Stimulated activated CD4-positive, alpha-beta T cell treated with anti-CD3 and anti-CD28 coated beads, Interleukin-1b, Interleukin-23, amount 100 ng/mL, for 1 hour (primary cell): ENCODE measurements at places on chromosomes 2 and 18.

GRCh38 chr2:97701851-97702465 is 11.4 kb upstream of the ZAP70 start:
- DNase-seq: no peak

- no peak for DNase-seq
These were observed 73.4 kb upstream of the ST8SIA3 start for GRCh38 chr18:57278933-57279332.

- no peak for DNase-seq
These were observed 62.4 kb upstream of the GCFC2 start for GRCh38 chr2:75772908-75773630.

GRCh38 chr2:205077159-205077558 is 531.9 kb downstream of the PARD3B start:
- DNase-seq: no peak

- DNase-seq: no peak
These were observed 306.0 kb upstream of the TCF4 start for GRCh38 chr18:55893948-55894347.

- DNase-seq: no peak
These were observed 94.9 kb downstream of the ADD2 start for GRCh38 chr2:70673041-70673647.

DNA sequence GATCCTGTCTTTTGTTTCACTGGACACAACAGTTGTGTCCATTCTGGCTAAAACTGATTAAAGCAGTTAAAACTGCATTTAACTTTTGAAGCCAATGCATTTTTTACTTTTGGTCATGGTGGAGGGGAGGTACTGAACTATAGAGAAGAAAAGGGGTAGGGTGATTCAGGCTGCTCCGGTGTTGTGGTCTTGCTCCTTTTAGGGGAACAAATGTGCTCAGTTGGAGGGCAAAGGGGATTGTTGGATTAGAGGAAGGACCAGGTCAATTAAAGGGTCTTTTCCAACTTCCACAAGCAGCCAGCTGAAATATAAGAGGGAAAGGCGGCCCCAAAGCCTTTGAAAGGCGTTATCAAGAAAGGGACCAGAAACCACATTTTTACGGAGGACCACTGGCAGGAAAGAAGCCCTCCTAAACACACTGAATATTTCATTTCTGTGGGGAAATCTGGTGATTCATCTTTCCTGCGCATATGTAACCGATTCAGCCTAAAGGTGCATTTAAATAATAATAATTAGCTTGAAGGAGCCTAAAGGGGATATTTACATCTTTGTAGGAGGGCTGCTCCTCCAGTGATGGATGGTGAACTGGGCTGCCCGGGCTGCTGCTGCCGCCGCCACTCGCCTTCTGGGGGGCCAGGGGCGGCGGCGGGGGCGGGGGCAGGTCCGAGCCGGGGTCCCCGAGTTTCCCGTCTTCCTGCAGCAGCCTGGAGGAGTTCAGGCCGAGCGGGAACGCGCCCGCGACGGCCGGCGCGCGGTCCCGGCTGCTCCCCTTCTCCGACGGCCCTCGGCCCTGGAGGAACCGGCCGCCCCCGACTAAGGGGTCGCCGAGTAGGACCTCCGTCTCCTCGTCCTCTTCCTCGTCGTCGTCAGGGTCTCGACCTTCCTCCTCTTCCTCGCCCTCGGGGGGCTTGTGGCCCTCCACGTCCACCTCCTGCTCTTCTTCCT is 5.2 kb downstream of the SKOR2 start:
- no peak for DNase-seq

DNA sequence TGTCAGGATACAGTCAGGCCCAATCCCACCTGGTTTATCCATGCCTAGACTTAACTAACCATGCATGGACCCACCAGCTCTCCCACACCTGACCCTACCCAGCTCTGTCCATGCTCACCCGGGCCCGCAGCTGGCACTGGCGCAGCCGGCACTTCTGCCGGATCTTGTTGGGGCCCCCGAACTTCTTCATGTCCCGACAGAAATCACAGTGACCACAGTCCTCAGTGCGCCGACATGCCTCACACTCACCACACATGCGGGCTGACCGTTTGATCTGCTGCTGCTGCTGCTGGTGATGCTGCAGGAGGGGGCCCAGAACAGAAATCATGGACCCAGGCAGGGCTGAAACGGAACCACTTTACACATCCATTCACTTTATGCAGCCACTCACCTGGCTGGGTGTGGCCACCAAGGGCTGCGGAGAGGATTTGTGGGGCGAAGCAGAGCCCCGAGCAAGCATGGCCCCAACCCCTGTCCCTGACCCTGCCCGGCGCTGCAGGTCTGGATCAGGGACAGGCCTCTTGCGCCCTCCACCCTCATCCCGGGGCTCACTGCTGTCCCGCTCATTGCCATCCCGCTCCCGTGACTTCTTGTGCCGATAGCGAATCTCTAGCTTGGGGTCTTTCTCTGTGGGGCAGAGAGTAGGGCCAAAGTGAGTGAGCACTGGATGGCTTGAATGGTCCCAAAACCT is 1.7 kb downstream of the CXXC1 start:
- no peak for DNase-seq

- no peak for DNase-seq
These were observed 200.6 kb downstream of the NAPG start for GRCh38 chr18:10726198-10727068.

DNA sequence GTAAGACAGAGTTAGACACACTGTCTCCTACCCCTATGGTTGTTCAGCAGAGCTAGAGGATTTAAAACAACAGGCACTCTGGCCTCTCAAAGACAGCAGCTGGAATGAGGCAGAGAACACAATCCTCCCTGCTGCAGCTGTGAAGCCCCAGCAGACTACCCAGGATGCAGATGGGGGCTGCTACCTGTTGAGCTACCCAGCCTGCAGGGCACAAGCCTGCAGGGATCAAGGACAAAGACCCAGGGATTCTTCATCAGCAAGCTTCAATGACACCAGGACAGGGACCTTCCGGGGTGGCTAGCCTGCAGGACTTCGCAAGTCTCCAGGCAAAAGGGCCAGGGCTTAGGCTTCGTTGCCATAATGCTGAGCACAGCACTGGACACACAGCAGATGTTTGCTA is 27.2 kb downstream of the GALNT14 start:
- DNase-seq: no peak

DNA sequence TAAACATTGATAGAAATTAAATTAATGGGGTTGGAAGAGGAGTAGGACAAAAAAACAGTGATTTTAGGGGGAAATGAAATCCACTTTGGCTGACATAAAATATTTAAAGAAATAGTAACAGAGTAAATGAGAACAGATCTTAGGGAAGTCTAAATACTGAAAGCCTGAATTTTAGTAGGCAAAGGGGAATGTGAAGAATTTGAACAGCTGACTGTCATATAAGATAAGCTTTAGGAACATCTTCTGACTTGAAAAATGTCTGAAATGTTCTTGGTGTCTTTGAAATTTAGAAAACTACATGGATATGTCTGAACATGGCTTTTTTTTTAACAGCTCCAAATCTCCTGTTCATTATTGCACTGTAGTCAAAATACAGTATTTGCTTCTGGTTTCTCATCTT is 150.3 kb downstream of the CALCRL start:
- DNase-seq: no peak
